ENCODE measurements at places on chromosomes 1 and 21. TPM values are rescaled to one million over a fixed set of nuclear protein-coding genes. Genes with fewer than 3 reads are reported as not detected.

GRCh38 chr1:165054627-165055026, 301.9 kb downstream of the LMX1A start:
- no peak for DNase-seq

DNA sequence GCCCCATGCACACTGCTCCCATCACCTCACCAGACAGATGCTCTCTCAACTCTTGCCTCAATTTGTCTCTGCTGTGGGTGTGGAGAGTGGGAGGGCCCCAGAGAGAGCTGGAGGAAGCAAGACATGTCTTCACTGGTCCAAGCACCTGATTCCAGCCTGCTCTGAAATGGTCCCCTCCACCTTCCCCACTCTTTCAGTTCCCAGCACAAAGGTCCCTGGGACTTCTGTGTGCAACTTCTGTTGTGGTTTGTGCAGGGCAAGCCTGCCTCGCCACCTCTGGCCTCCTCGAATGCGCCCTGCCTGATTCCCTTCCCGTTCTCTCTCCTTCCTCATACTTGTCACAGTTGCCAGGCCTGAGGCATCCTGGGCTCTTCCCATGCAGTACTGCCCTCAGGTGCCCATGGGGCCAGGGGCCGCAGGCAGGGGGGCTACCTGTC, 119.3 kb downstream of the SYT2 start:
- DNase-seq: no peak

DNA sequence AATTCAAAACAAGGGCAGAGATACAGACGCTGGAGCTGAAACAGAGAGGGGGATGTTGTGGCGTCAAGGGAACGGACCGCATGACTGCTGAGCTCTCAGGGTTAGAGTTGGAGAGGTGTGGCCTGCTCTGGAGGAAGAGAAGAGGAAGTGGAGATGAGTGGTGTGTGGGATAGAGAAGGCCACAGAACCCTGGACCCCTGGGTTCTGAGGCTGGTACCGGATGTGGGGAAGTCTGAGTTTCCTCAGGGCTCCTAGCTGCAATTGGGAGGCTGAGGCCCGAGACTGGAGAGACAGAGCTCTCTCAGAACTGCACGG, 1.8 kb downstream of the BCAN start:
- DNase-seq: no peak

- DNase-seq: no peak
Measured at GRCh38 chr1:243454328-243454997, 198.6 kb downstream of the SDCCAG8 start.

DNA sequence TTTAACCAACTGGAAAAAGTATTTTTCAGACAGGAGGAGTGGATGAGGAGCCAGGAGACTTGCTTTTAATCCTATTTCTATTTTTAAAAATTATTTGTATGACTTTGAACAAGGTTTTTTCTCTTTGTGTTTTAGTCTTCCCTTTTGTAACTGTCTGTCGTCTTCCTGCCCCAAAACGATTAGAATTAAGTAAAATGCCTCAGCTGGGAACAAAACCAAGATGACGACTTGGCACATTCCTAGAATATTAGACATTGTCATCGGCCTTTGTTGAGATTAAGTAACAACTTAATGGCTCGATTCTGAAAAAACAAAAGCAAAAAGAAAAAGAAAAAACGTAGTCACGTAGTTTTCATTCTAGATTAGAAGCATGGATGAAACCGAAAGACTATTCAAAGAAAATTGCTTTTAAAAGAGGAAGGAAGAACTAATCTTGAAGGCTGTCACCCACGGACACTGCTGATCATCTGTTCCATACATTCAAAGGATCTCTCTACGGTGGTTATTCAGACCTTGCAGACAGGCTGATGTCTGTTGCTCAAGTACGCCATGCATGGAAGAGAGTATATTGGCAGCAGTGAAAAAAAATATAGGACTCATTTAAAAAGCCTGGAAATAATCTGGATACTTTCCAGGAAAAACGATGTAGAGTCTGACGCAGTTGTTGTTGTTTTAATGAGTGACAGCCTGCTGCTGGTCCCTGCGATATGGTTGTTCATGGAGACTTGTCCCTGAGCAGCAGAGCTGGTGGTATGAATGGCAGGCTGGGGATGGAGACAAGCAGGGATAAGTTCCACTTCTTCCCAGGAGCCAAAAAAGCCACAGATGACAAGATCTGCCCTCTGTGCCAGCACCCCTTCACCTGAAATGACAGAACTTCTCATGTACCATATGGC, 16.8 kb downstream of the GNG4 start:
- peak; percentile 71 for DNase-seq

DNA sequence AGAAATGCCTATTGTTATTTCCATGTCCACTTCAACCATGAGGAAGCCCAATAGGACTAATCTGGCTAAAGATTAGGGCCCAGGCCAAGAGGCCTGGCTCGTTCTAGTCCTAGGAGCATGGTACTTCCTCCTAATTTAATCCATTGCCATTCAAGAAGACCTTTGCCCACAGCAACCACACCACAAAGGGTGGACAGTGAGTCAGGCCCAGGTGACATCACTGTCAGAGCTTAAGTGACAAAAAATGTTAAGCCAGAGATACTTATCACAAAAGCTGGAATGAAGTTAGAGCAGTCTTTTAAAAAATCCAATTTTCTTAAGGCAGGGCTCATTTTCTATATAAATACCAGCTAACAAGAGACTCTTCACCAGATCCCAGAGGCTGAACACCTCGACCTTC, at the start of gene SPRR3:
Gene SPRR3, plus strand, starts transcription at position 368 of the 400 bp plus-strand sequence. CDS start 1,272 bp downstream, outside the sequence.
- no peak for DNase-seq

Gene OR10J1
- total RNA-seq: not detected

- DNase-seq: no peak
Measured at GRCh38 chr1:29311352-29312030, 75.2 kb downstream of the PTPRU start.

DNA sequence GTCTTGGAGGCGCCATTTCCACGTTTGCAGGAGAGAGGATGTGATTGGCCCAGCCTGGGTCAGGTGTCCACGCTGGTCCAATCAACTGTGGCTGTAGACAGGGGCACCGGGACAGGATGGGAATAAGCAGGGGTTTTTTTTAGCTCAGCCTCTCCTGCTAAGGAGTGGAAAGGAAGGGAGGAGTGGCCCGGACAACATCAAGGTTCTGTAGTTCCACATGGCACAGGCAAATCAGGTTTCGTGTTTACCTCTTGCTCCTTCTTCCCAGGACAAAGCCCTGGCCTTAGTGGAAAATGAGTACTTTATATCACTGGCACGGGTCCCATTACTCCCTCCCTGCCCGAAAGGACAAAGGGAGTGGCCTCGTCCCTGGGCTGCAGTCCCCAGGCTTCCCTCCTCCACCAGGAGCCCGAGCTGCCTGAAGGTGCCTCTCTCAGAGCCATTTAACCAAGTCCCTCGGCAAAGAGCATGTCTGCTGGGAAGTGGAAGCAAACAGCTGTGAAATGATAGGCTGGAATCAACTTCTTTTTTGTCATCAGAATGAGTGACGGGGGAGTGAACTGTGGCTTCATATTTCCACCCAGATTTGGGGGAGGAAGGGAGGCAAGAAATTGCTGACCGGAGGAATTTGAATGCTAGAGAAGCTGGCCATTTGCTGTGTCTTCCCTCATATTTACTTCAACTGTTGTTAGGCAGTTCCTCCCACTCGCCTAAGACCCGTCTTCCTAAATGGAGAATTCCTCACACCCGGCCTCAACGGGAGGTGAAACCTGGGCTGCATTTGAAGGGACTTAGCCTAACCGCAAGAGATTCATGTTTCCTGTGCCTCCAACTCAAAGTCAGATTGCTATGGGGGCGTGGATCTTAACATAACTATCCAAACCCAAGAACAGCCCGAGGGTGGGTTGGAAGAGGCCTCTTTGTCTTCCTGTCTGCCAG, 84.9 kb upstream of the SLC44A3 start:
- DNase-seq: no peak

Gene RHBDL2
- not detected for total RNA-seq

DNA sequence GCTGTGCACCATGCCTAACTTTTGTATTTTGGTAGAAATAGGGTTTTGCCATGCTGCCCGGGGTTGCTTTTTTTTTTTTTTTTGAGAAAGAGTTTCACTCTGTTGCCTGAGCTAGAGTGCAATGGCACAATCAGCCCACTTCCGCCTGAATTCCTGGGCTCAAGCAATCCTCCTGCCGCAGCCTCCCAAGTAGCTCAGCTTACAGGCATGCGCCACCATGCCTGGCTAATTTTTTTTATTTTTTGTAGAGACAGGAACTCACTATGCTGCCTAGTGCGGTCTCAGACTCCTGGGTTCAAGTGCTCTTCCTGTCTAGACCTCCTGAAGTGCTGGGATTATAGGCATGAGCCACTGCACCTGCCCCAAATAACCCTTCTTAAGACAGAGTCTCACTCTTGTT, 153.5 kb downstream of the SLC45A1 start:
- no peak for DNase-seq

GRCh38 chr21:46183910-46184624, at the start of gene SPATC1L:
TSS of gene SPATC1L (minus strand) at chr21:46184459. CDS start at chr21:46182816, 1,643 bp downstream.
- DNase-seq: peak; percentile 74

Gene IFI44
- not detected for total RNA-seq

DNA sequence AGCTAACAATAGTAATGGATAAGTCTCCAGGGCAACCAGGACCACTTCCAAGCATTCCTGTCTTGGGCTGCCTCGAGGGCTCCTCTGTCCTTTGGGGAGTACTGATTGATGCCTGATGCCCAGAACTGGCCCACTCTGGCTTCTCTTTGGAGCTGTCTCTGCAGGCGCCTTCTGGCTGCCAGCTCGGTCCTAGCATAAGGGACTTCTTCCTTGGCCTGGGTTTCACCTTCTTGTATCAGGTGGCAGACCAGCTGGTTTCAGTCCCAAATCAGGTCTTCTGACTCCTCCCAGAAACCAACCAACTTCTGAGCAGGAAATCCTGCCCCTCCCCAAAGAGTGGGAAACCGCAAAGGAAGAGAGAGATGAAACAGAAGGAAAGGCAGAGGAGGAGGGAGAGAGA, 10.6 kb downstream of the G0S2 start:
- no peak for DNase-seq

DNA sequence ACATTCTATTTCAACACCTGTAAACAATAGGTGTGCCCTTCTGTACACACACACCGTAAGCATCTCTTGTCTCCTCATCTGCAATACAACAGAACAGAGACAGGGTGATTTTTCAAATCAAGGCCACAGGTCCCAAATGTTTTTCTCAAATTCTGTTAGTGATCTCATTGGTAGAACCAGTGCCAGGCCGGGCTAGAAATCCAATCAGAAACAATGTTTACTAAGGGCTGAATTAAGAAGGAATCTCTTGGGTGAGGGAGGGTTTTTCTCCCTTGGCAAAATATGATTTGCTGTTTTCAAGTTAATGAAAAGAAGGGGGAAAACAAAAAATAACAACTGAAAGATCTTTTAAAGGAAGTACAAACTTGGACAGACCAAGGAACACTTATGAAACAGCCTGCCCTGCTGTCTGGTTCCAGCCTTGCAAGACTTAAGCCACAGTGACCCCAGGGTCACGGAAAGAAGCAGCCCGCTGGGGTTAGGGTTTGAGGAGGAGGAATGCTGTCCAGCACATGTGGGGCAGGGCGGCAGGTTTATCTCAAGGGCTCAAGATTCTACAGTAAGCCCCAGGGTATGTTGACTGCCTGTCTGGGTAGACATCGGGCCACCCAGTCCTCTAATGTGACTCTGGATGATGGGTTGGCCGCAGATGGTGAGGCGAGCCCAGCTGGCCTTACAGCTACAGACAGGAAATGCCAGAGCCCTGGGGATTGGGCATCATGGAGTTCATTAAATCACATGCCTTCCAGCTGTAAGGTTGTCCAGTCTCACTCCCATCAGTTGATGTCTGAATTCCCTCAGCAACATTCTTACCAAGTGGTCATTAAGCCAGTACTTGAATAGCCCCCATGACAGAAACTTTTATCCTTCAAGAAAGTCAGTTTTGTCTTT, 73.3 kb upstream of the SLC44A3 start:
- DNase-seq: no peak

DNA sequence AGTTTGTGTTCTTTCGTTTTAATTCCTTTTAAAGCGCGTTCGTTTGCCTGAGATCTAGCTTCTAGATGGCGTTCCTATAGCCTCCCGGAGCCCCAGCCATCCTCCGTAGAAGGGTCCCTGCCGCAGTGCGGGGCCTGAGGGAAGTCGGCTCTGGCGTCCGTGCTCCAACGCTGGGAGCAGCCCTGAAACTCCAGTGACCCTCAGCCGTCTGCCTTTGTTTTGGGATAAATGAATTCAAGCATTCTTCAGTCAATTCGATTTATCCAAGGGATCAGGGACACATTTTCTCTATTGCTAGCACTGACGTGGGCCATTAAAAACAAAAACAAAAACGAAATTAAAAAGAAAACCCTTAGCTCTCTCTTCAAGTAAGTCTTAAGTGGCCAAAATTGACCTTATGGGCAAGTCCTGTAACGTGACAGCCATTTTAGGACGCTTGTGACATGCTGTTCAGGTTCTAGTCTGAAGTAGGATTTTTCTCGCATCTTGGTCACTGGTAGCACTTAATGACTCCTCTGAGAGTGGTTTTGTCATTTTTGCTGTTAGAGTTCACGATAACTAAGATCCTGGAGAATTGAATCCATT, 742 bp upstream of the HSPA13 start:
- no peak for DNase-seq

- DNase-seq: no peak
Measured at GRCh38 chr1:200161801-200162200, 134.3 kb downstream of the NR5A2 start.

Gene ZNF593
- 34.5 TPM for total RNA-seq

DNA sequence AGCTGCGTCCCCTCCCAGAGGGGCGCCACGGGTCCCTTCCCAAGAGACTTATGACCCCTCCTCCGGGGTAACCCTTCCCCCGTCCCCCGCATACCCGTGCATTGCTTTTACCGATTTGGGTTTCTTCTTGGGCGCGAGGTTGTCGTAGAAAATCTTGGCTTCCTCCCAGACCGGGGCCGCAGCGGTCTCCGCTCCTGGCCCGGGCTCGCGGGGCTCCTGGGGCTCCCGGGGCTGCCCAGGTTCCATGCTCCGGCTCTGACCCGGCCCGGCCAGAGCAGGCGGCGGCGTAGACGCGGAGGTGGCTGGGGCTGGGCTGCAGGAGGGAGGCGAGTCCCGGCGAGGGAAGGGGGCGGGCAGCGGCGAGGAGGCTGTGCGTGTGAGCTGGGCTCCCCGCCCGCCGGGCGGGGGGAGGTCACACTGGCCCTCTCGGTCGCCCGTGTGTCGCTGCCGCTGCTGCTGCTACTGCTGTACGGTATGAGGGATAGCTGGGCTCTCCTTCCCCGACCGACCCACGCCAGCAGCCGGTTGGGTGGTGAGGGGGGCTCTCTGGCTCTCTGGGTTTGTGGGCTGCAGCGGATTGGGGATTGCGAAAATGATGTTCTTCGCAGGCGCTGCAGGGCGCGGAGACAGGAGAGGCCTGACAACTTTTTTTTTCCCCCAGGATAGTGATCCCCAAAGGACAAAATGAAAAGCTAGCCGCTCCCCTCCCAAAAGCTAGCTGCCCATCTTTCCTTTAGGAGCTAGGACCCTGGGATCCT, at the start of gene NT5C1A:
Gene NT5C1A, minus strand, starts transcription at position 315 of the 758 bp plus-strand sequence. Its CDS starts 69 bp downstream, at position 246.
- DNase-seq: peak; percentile 33

DNA sequence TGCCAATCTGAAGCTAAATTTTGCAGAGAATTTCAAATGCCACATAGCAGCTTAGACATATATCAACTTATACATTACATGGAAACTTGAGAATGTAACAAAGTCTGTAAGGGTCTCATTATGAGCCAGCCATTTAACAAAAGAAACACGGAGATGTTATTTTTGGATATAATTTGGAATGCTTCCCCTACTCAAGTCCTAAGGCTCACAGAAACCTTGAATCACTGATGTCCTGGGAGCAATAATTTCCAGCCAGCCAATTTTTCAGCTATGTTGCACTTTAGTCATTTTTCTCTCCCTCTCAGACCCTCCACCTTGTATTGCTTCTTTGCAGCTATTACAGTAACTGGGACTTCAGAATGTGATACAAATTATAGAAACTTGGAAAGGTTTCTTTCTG, 56.9 kb downstream of the EIF2B3 start:
- DNase-seq: no peak

Gene PADI3
- 0.24 TPM for total RNA-seq

Gene KIRREL1
- 33.2 TPM for total RNA-seq

- DNase-seq: no peak
Measured at GRCh38 chr1:179813626-179814545, 63.7 kb downstream of the TOR1AIP2 start.

Gene SFN
- 0.25 TPM for total RNA-seq
